ENCODE measurements at places on chromosomes 2 and 18.

DNA sequence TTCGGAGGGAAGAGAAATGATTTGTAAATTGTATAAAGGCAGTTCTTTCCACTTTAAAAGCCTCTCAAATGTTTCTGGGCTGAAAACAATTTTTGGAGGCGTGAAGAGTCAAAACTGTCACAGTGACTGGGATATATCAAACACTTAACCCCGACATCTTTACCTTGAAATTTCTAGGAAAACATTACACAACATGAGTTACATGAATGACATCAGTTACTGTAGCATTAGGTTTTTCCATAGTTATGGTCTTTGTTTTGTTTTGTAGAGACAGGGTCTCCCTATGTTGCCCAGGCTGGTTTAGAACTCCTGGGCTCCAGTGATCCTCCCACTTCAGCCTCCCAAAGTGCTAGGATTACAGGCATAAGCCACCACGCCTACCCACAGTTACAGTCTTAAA, 25.7 kb downstream of the MSH6 start:
- no peak for DNase-seq

DNA sequence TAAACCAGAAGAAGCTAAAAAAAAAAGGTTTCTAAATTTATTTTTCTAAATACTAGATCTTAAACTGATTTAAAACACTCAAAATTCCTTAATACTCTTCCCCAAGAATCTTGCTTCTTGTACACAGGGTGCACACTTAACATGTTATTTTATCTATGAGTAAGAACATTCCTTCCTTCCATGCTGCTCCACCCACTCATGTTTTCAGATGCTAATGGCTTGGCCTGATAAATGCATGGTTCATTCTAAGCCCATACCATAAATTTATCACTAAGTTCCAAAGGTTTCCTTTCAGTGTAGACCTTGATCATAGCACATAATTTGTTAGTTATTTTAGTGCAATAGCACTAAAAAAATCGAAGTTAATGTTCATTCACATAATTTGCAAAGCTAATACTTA, 8.1 kb downstream of the FBXO48 start:
- no peak for DNase-seq

- DNase-seq, result no peak
These were observed 17.3 kb downstream of the PAX3 start for GRCh38 chr2:222281506-222281905.

GRCh38 chr2:113180131-113180946, 6.6 kb downstream of the PSD4 start:
- DNase-seq, result no peak

DNA sequence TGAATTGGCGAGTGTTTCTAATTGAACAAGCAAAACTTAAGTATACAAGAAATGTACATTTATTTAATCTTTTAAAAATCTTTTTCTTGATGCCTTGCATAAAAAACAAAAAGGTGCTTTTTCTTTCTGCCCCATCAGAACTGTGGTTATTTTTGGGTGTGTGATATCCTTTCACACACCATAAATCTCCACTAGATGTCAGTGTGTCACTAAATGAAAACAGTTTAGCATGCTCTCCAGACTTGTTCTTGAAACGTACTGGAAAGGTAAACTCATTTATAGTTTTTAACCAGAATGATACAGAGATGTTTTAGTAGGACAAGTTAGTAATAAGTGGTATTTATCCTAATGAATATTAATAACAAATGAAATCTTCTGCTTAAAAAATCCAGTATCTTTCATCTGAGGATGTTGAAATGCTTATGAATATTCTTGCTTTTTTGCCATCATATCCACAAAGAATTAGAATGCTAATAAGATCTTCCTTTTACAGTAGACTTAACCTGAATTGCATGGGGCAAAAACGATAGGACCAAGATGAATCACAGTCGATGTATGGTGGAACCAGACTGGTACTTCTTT, 96.8 kb downstream of the UBE2E3 start:
- peak; percentile 35 for DNase-seq

- no peak for DNase-seq
These were observed 45.1 kb upstream of the HPCAL1 start for GRCh38 chr2:10257500-10258147.
